ENCODE measurements at places on chromosomes 7 and 10. TPM values are rescaled to one million over a fixed set of nuclear protein-coding genes. Genes with fewer than 3 reads are reported as not detected.

DNA sequence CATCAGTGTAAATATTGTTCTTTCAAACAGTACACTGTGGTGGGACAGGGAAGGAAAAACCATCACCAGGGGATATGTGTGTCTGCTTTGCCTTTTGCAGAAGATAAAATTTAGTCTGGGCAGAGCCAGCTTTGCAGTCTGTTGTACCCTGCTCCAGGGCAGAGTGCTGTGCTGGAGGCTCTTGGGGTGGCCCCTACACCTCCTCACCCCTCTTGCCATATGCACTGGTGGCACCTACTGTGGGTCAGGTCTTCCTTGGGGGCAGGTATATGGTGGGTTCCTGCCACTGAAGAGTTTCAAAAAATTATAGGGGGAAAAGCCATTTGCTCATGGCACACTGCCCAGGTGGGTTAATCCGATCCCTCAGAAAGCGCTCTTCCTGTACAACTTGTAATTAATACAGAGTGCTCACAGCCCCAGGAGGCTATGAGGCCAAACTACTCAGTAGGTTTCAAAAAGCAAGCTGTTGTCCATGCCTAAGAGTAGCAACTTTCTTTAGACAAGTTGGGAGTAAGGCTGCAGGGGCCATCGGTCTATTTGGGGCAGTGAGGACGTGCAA lies 112.7 kb upstream of the BMPER start:
- DNase-seq = no peak
- H3K36me3 ChIP-seq = no peaks in the 10 kb centered on the region
- H3K27me3 ChIP-seq = no peaks in the 10 kb centered on the region

GRCh38 chr7:70113536-70113935 lies 515.3 kb downstream of the AUTS2 start:
- no peaks in the 10 kb centered on the region for H3K27me3 ChIP-seq
- H3K4me1 ChIP-seq = no peaks in the 10 kb centered on the region
- H3K27ac ChIP-seq = no peak overlapping the region
- H3K4me3 ChIP-seq = no peak overlapping the region

- no peak for DNase-seq
- H3K4me1 ChIP-seq = peaks cover 4% of the 10 kb centered on the region
- H3K27me3 ChIP-seq = peaks cover 57% of the 10 kb centered on the region
- no peak overlapping the region for H3K27ac ChIP-seq
- H3K4me3 ChIP-seq = no peak overlapping the region
- H3K36me3 ChIP-seq = peaks cover 1% of the 10 kb centered on the region
Observed at GRCh38 chr7:150875791-150876190, 23.5 kb downstream of the AOC1 start.

PGAM2 gene
- total RNA-seq = 0.67 TPM

DNA sequence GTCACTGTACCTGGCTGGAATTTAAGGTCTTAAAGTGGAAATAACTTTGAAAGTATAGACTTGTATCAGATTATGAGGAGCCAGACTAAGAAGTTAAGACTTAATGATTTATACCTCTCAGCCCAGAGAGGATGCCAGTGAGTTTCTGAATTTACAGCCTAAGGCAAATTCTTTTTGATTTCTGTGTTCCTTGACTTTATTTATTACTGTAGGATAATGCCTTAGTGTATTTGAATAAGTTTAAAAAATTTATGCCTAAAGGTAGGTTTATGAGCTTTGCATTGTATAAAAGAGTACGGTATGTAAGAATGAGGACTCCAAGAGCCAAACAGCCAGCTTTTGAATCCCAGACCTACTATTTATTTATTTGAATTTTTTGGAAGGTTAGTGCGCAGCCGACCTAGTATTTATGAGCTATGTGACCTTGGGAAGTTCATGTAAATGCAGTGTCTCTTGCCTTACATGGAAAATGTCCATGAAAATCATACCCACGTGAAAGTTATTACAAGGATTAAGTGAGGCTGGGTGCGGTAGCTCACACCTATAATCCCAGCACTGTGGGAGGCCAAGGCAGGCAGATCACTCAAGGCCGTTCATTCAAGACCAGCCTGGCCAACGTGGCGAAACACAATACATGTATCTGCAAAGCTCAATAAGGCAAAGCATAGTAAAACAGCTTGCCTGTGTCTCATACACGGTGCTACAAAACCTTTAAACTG lies 174.6 kb downstream of the AUTS2 start:
- DNase-seq = no peak
- no peaks in the 10 kb centered on the region for H3K36me3 ChIP-seq
- no peak overlapping the region for H3K4me3 ChIP-seq
- no peaks in the 10 kb centered on the region for H3K4me1 ChIP-seq
- no peak overlapping the region for H3K27ac ChIP-seq
- no peaks in the 10 kb centered on the region for H3K27me3 ChIP-seq

CALHM3 gene
- total RNA-seq = not detected

GRCh38 chr10:108132303-108132702 lies 967.8 kb upstream of the SORCS1 start:
- DNase-seq = no peak
- H3K27me3 ChIP-seq = no peaks in the 10 kb centered on the region
- H3K36me3 ChIP-seq = no peaks in the 10 kb centered on the region
- H3K4me1 ChIP-seq = no peaks in the 10 kb centered on the region

H2BK1 gene
- not detected for total RNA-seq

DPYSL4 gene
- total RNA-seq = 17.9 TPM

- no peak for DNase-seq
- H3K4me3 ChIP-seq = no peak overlapping the region
- no peak overlapping the region for H3K27ac ChIP-seq
- peaks cover 3% of the 10 kb centered on the region for H3K36me3 ChIP-seq
- H3K27me3 ChIP-seq = no peaks in the 10 kb centered on the region
Observed at GRCh38 chr7:101853684-101854083, 36.3 kb downstream of the CUX1 start.

SYNPO2L gene
- total RNA-seq = not detected

DNA sequence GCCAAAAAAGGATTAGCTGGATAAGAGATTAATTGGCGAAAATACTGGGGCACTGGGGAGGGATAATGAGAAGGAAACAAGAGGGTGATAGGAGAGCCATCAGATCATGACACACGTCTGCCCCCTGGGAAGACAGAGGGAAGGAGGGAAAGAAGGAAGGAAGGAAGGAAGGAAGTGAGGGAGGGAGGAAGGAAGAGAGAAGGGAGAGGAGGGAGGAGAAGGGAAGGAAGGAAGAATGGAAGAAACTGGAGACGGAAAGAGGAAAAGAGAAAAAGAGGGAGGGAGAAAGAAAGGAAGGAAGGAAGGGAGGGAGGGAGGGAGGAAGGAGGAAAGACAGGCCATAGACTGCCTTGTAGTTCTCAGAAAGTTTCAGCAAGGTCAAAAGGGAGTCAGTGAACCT lies 37.8 kb upstream of the WAC start:
- peaks cover 18% of the 10 kb centered on the region for H3K27me3 ChIP-seq
- no peaks in the 10 kb centered on the region for H3K36me3 ChIP-seq
- DNase-seq = no peak
- no peak overlapping the region for H3K27ac ChIP-seq
- H3K4me1 ChIP-seq = no peaks in the 10 kb centered on the region

- no peak for DNase-seq
- H3K27ac ChIP-seq = no peak overlapping the region
- no peaks in the 10 kb centered on the region for H3K36me3 ChIP-seq
- no peak overlapping the region for H3K4me3 ChIP-seq
Observed at GRCh38 chr7:138328215-138328614, 131.8 kb upstream of the TRIM24 start.

MAT1A gene
- not detected for total RNA-seq

GRCh38 chr10:72000073-72001032 lies 36.2 kb downstream of the CHST3 start:
- no peak overlapping the region for H3K27ac ChIP-seq
- DNase-seq = no peak
- no peaks in the 10 kb centered on the region for H3K4me1 ChIP-seq
- H3K27me3 ChIP-seq = peaks cover 3% of the 10 kb centered on the region

DNA sequence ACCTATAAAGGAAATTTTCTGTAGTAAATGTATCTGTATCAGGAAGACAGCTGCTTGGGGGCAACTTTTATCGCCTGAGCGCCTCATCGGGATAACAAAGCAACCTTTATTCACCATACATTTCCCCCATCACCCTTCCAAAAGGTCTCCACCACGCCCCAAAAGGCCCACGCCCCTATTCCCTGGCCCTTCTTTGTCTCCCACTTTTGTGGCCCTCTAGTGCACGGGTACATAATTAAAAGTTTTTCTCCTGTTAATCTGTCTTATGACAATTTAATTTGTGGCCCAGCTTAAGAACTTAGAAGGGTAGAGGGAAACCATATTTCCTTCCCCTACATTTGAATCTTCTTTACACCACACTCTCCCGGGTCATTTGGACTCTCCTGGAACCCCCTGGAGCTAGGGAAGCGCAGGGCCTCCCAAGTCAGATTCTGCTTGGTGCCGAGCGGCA lies 625 bp downstream of the RP9 start:
- no peak for DNase-seq
- H3K4me3 ChIP-seq = peak overlapping the region; percentile 90
- peaks cover 4% of the 10 kb centered on the region for H3K36me3 ChIP-seq
- peak overlapping the region; percentile 65 for H3K27ac ChIP-seq
- H3K27me3 ChIP-seq = peaks cover 21% of the 10 kb centered on the region

- peak overlapping the region; percentile 31 for H3K27ac ChIP-seq
- no peak overlapping the region for H3K4me3 ChIP-seq
- H3K27me3 ChIP-seq = no peaks in the 10 kb centered on the region
- DNase-seq = no peak
- peaks cover 51% of the 10 kb centered on the region for H3K4me1 ChIP-seq
Observed at GRCh38 chr10:110323503-110323902, 18.8 kb upstream of the SMNDC1 start.

- no peak overlapping the region for H3K4me3 ChIP-seq
- no peak overlapping the region for H3K27ac ChIP-seq
- DNase-seq = no peak
- H3K27me3 ChIP-seq = no peaks in the 10 kb centered on the region
- H3K36me3 ChIP-seq = no peaks in the 10 kb centered on the region
- no peaks in the 10 kb centered on the region for H3K4me1 ChIP-seq
Observed at GRCh38 chr7:72055426-72055825, 356.7 kb downstream of the CALN1 start.

DNA sequence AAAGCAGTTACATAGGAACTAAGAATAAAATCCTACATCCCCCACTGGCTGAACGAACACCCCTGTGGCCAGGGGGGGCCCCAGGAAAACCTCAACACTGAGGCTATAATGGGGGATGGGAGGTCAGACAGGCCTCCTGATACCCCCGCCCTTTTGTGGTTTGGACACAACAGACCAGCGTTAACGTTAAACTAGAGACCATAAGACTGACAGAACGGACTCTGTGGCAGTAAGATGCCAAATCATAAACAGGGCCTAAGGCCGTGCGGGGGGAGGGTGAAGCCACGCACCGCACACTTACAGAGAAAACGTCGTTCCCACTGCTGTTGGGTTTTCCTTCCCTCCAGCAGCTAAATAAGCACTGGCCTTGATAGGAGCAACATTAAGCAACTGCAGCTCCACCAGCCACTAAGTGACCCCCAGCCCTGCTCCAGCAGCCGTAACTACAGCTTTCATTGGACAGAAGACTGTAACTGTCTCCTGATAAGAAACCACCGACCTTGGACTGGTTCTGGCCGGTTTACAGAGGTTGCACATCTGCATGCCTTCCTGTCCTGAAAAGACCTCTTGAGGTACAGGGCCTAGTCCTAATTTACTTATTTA lies 3.4 kb upstream of the PPP2R2D start:
- DNase-seq = no peak
- no peak overlapping the region for H3K27ac ChIP-seq
- H3K4me1 ChIP-seq = peaks cover 25% of the 10 kb centered on the region

GRCh38 chr7:114574384-114574783 lies 159.8 kb downstream of the FOXP2 start:
- H3K4me3 ChIP-seq = no peak overlapping the region
- H3K4me1 ChIP-seq = peaks cover 2% of the 10 kb centered on the region
- H3K27ac ChIP-seq = no peak overlapping the region
- no peaks in the 10 kb centered on the region for H3K27me3 ChIP-seq
- DNase-seq = no peak
- H3K36me3 ChIP-seq = no peaks in the 10 kb centered on the region

GRCh38 chr7:108380517-108380916 lies 75.7 kb downstream of the NRCAM start:
- no peaks in the 10 kb centered on the region for H3K36me3 ChIP-seq
- no peak for DNase-seq
- H3K27ac ChIP-seq = no peak overlapping the region
- peaks cover 9% of the 10 kb centered on the region for H3K27me3 ChIP-seq
- H3K4me1 ChIP-seq = no peaks in the 10 kb centered on the region

GRCh38 chr10:24485304-24485703 lies 238.4 kb downstream of the ARHGAP21 start:
- peaks cover 5% of the 10 kb centered on the region for H3K4me1 ChIP-seq
- no peaks in the 10 kb centered on the region for H3K36me3 ChIP-seq
- DNase-seq = no peak
- peaks cover 1% of the 10 kb centered on the region for H3K27me3 ChIP-seq
- H3K27ac ChIP-seq = no peak overlapping the region
- no peak overlapping the region for H3K4me3 ChIP-seq

DNA sequence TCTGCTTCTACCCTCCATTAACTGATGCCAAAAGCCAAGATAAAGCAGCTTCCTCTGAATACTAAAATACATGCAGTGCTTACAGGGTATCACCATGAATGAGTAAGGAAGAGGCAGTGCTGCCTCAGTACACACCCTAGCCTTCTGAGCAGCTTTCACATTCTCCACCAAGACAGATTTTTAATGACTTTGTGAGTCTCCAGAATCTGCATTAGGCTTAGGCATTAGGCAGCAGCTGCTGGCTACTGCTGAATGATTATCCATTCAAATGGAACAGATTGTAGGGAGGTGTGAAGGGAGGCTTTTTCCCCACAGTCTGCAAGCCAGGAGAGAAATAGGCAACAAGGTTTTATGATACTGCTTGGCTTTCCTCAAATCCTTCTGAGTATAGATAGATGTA lies 1226.7 kb upstream of the LRRN3 start:
- no peak for DNase-seq
- no peak overlapping the region for H3K27ac ChIP-seq
- no peak overlapping the region for H3K4me3 ChIP-seq
- H3K27me3 ChIP-seq = no peaks in the 10 kb centered on the region

PRPS1L1 gene
- not detected for total RNA-seq

DNA sequence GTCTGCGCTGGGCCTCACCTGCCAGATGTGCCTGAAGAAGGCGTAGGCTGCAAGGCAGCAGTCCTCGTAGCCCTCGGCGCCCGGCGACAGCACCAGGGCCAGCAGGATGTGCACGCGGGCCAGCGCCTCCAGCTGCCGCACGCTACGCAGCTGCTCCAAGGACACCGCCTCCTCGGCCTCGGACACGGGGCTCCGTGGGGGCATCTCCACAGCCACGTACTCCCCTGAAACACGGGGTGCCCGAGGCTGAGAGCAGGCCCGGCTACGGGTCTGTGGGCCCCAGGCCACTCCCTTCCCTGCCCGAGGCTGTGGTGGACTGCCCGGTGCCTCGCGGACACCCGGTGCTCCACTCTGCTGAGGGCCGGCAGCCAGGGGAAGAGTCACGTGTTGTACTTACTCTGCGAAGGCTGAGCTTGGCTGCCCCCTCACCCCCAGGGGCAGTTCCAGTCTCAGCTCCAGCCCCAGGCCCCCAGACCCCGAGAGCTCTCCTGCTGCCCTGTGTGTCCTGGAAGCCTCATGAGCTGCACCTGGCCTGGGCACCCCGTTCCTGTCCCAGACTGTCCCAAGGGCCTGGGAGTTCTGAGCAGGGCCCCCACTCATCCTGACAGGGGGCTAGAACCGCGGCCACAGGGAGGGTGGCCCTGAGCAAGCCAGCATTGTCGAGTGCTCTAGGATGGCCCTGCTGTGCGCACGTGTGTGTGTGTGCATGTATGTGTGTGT lies 62.8 kb downstream of the CFAP46 start:
- no peak overlapping the region for H3K27ac ChIP-seq
- no peak overlapping the region for H3K4me3 ChIP-seq
- no peaks in the 10 kb centered on the region for H3K36me3 ChIP-seq

GRCh38 chr7:52920977-52921376 lies 114.5 kb upstream of the POM121L12 start:
- DNase-seq = no peak
- H3K36me3 ChIP-seq = no peaks in the 10 kb centered on the region
- H3K27ac ChIP-seq = no peak overlapping the region
- no peak overlapping the region for H3K4me3 ChIP-seq
